CD4-positive, alpha-beta T cell treated with Interleukin-2 at 100 ng/mL for 4 hours (primary cell): ENCODE measurements at places on chromosomes 12 and 14.

GRCh38 chr12:53791735-53792326 lies 40.1 kb upstream of the CISTR start:
- DNase-seq, result peak; percentile 21

DNA sequence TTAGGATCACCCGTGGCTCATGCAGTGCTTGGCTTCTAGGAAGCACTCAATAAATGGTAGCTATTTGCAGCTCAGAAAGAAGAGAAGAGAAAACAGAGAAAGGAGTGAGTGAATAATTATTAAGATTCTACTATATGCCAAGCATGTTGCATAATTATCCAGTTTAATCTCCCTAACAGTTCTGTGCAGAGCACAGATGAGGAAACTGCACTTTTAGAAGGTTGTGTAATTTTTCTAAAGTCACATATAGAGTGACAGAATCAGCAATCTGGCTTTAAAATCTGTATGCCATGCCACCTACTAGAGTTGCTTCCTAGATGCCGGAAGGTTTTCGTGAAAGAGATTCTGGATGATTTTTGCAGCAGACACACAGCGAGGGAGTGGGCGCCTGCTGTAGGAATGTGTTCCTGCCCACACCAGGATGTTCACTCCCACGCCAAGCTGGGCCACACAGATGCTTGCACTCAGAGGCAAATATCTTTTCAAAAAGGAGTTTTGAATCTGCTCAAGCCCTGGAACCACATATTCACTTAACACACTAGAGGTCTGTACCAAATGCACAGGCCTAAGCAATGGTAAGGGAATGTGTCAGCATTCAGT lies 50.2 kb upstream of the SMCO2 start:
- no peak for DNase-seq

DNA sequence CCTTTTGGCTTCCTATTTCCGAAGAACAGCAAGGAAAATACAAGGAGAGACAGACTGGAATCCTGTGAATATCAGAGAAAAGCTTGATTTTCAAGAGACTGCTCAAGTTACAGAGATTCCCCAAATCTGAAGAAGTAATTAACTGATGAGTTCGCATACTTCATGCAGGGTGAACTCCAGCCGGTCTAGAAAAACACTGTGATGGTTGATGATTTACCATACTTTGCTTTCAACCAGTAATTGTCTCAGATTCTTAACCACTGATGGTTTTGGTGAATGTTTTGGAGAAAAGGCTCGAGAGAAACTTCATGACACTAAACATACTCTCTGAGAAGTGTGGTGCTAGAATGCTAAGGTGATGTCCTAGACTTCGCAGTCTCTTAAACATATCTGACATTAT lies 4.4 kb upstream of the PLXNC1 start:
- DNase-seq, result no peak

DNA sequence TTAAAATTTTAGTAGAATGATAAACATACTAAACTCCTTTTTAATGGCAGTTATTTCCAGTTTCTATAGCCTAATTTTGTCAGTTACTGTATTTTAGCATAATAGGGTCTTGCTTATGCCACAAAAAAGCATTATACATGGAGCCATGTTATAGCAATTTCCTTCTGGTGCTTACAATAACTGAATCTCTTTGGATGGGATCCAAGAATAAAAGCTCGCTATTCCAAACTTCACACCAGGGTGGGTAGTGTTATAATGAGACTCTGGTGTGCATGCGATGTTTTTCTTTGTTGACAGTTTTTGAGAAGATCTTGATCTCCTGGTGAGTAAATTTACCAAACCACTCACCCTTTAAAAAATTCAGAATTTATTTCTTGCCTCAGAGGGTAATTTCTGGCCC lies 90.4 kb upstream of the CCDC91 start:
- DNase-seq, result no peak

- no peak for DNase-seq
These were observed 198.2 kb downstream of the BTG1 start for GRCh38 chr12:91947459-91947858.

DNA sequence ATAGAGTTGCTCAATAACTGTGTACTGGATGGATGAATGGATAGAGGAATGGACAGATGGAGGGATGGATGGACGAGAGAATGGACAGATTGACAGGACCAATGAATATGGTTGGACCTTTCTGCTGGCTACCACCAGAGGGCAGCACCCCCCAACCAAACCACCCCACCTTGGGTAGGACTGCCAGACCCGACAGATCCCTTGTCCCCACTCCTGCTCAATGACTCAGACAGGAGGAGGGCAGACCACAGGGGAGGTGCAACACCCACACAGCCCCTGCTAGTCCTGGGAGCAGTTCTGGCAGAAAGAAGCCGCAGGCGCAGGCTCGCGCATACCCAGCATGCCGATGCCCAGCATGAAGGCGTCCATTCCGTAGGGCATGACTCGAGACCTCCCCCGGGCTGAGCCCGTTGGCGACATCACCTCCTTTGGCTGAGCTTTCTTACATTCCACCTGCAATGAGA lies 12.4 kb downstream of the MSI1 start:
- DNase-seq, result peak; percentile 74

GRCh38 chr12:65492998-65493912 lies 214.8 kb downstream of the MSRB3 start:
- DNase-seq, result no peak

- no peak for DNase-seq
These were observed 35.8 kb downstream of the NIN start for GRCh38 chr14:50795142-50795541.

GRCh38 chr14:103133210-103134140 lies 10.2 kb downstream of the TNFAIP2 start:
- no peak for DNase-seq

DNA sequence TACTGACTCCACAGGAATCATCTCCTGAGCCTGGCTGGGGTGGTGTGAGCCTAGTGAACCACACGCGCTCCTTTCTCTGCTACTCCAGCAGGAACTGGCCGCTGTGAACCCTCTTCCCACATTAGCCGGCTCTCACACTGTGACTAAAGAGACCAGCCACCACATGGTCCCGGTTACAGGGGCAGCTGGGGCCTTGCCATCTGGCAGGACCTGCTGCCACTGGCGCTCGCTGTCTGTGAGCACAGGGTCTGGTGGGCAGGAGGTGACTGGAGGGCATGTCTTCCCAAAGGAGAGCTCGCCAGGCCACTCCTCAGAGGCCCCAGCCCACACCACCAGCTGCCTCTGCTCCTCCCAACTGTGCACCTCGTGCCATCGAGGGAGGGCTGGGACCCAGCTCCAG lies 99.3 kb downstream of the SINHCAF start:
- no peak for DNase-seq

GRCh38 chr14:83164016-83164415 lies 1630.4 kb upstream of the SEL1L start:
- DNase-seq, result no peak

GRCh38 chr12:15194456-15195368 lies 26.5 kb downstream of the RERG start:
- no peak for DNase-seq

DNA sequence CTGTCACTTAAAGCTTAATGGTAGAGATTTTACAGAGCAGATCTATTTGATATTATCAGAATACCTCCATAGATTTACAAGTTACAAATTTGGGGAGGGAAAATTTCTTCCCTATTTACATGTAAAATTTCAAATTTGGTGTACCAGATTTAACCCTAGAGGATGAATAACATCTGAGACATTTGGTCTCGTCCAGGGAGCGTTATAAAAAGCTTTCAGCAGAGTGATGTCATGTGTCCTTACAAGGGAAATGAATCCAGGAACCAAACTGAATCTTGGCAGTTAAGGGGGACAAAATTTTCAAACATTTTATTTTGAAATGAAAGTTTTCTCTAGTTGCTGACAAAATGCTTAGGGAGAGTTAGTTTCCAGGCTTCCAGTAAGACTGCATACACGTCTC lies 4.5 kb upstream of the CDK17 start:
- no peak for DNase-seq

- DNase-seq, result no peak
These were observed 5.2 kb upstream of the AP1G2 start for GRCh38 chr14:23572836-23573235.

DNA sequence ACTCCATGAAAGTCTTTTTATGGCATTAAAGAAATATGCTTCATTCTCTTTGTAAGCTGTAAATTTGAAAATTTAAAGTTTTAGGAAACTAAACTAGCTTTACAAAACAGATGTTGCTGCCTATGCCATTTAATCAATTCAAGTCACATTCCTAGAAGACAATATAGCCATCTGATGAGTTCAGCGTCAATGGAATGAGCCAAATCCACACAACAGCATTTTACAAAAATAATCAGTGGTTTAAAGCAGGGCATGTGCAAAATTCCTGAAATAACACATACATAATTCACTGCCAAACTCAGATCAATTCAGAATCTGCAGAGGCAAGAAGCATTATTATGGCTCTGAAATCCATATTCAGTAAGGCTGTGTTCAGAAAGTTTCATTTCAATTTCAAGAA lies 75.6 kb downstream of the MED13L start:
- DNase-seq, result no peak

- no peak for DNase-seq
These were observed 31.7 kb downstream of the WDR20 start for GRCh38 chr14:102171173-102172020.

DNA sequence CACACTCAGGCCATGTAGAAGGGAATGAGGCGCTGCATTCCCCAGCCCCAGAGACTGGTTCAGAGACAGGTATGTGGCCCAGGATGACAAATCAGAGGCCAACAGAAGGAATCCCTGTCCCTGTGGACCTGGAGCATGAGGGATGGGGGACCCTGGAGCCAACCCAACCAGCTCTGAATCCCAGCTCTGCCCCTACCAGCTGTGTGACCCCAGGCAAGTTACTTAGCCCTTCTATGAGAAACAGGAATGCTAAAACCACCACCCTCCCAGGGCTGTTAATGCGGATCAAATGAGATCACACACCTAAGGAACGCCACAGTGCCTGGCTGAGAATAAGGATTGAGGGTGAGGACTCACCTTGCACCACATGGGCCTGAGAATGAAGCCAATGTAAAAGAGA lies 15.6 kb downstream of the ITPK1 start:
- no peak for DNase-seq

DNA sequence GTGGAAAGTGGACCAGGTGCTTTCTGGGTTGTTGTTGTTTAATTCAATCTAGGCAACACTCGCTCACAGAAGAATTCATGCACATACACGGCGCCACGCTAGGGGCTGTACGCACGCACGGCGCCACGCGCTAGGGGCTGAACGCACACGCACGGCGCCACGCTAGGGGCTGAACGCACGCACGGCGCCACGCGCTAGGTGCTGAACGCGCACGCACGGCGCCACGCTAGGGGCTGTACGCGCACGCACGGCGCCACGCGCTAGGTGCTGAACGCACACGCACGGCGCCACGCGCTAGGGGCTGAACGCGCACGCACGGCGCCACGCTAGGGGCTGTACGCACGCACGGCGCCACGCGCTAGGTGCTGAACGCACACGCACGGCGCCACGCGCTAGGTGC lies 54.3 kb downstream of the NINJ2 start:
- no peak for DNase-seq

- DNase-seq, result no peak
These were observed 187.8 kb upstream of the AMIGO2 start for GRCh38 chr12:47267571-47267970.

- DNase-seq, result no peak
These were observed 27.7 kb upstream of the BBS10 start for GRCh38 chr12:76375939-76376338.

GRCh38 chr12:106671840-106672239 lies 89.0 kb downstream of the RFX4 start:
- DNase-seq, result no peak

- DNase-seq, result no peak
These were observed 52.9 kb downstream of the APOBEC1 start for GRCh38 chr12:7612851-7613250.

DNA sequence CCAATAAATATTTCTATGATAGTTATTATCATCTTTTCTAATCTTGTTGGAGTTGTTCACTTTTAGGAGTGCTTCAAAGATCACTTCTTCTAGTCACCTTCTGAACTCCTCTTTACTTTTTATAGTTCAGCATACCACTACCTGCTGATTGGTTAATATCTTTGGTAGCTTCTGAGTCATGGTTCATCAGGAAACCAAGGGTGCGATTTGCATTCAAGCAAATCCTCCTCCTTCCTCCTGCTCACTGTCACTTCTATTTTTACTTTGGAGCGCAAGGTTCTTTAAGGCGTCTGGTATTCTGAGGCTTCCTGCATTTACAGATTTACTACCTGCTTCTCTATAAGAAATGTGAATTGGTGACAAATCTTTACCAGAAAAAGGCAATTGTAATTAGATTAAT lies 24.0 kb downstream of the SYT1 start:
- no peak for DNase-seq

- no peak for DNase-seq
These were observed 96.7 kb downstream of the SLC25A47 start for GRCh38 chr14:100419856-100420255.

DNA sequence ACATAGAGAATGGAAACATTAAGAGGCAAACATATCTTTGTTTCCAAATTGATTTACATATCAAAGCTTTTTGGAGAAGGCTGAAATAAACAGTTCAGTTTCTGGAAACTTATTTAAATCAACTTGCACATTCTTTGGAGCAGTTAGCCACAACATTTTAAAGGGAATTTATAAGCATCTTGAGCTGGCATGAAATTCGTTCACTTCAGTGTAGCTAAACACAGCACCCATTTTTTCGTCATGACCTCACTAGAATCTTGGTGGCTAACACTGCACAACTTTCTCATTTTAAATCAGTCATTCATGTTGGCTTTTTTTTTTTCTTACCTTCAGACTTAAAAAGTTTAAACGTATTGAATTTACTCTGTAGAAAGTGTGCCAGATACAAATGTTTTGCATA lies 1139.9 kb upstream of the FLRT2 start:
- DNase-seq, result no peak

GRCh38 chr14:56751471-56751870 lies 58.8 kb downstream of the OTX2 start:
- no peak for DNase-seq

DNA sequence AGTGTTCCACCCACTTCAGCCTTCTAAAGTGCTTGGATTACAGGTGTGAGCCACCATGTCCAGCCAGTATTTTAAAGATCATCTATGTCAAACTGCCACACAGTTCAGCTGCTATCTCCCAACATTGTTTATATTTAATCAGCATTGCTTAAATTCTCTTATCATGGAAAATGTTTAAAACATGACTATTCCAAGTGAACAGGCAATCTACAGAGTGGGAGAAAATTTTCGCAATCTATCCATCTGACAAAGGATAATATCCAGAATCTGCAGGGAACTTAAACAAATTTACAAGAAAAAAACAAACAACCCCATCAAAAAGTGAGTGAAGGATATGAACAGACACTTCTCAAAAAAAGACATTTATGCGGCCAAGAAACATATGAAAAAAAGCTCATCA lies 69.4 kb upstream of the NAV3 start:
- DNase-seq, result no peak

GRCh38 chr12:11767798-11768197 lies 118.3 kb downstream of the ETV6 start:
- DNase-seq, result no peak
